ENCODE measurements at places on chromosomes 4 and X.

DNA sequence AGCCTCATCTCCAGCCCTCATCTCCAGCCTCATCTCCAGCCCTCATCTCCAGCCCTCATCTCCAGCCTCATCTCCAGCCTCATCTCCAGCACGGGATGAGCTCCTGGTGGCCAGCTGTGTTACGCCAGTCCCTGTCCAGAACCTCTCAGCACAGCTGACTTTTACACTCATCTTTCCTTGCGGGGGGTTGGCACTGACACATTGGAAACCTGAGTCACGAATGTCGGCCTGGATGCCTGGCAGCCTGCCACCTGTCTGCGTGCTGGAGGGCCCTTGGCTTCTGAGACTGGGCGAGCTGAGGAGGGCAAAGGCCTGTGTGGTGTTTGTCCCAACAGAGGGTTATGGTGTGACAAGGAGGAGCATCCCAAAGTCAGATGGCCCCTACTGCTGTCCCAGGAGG is 66.1 kb upstream of the HGFAC start:
- no peak for DNase-seq

GRCh38 chrX:141732031-141732430 is 33.5 kb upstream of the SPANXD start:
- no peak for DNase-seq

DNA sequence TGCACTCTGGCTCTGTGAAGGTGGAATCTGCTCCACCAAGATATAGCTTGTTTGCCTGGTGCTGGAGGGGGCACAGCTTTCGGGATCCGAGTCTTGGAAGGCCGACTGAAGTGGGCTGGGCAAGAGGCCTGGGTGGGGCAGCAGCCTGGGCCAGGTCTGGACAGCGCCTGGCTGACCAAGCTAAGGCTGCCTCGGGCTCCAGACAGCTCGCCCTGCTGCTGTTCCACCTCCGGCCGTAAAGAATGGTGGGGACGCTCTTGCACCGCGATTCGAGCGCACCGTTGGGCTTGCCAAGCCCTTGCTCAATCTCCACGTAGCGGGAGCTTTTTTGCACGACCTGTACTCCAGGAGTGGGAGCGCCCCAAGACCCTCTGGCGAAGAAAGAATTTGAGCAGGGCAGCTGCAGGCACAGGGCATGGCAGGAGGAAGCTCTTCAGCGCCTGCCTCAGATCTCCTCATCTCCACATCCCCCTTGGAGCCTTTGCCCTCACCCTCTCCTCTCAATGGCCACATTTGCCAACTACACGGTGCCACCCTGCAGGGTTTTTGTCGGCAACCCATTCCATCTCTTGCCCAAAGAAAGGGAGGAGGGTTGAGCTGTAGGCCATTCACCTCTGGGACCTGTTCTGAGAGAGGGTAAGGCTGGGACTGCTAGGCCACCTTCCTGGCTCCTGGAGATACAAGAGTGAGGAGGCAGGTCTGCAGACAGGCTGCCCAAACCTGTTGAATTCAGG is 18.9 kb downstream of the CNGA2 start:
- peak; percentile 22 for DNase-seq

- DNase-seq = no peak
Measured at GRCh38 chr4:171390626-171391025, 422.6 kb upstream of the GALNTL6 start.

DNA sequence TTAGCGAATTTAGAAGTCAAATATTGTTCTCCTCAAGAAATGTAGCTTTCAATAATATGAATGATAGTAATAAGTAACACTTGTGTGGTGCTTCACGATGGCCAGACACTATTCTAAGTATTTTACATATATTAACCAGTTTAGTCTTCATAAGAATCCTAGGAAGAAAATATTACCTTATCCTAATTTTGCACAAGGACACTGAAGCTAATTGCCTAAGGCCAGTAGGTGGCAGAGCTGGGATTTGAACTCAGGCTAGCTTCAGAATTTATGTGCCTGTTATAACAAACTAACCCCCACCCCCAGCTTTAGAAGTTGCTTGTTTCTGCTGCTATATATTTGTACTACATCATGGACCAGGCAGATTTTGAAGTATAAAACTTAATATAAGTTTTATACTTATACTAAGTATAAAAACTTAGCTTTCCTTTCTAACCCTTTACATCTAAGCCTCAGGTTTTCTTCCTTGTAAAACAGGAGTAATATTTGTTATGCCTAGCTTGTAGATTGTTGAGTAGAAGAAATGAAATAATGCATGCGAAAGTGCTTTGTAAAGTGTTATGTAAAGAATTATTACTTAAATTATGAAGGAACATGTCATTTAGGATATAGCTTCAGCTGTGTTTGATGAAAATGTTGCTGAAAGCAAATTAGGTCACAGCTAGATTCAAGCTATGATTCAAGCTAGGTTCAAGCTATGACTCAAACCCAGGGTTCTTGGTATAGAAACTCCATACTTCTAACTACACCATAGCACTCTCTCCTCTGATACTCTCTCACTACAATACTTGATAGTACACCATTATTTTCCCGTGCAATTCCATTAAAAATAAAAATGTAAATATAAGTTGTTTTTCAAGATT is 4.2 kb upstream of the CDS1 start:
- DNase-seq = no peak

- DNase-seq = no peak
Measured at GRCh38 chrX:65679071-65679540, 11.7 kb downstream of the MSN start.

GRCh38 chr4:78951862-78952472 is 12.7 kb upstream of the PAQR3 start:
- no peak for DNase-seq

DNA sequence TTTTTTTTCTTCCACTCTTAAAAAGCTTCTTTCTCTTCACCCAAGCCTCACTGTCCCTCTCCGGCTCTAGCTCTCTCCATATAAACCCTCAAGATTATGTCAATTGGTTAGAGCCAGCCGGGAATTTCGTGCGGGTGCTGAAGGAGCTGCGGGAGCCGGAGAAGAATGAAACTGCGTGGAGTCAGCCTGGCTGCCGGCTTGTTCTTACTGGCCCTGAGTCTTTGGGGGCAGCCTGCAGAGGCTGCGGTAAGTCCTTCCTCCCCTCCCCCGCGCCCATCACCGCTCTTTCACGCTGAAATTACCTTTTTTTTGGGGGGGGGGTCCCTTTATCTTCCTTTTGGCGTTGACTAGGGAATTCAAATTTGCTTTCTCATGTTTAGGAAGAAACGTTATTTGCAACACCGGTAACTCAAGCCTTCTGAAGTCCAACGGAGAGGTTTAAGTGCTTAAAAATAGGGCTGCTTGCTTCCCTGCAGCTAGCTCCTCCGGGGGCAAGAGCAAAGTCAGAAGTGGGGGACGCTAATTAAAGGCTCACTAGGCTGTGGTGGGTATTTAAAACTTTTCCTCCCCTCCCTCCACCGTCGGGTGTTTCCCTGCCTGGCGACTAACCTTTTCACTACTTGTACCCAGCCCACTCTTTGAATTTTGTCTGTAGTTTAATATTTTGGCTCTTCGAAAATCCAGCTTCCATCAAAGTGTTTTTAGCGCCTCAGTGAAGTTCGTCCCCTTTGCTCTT is 491 bp downstream of the COL4A5 start:
- no peak for DNase-seq

GRCh38 chrX:153638436-153639176 is 8.4 kb upstream of the DUSP9 start:
- no peak for DNase-seq

DNA sequence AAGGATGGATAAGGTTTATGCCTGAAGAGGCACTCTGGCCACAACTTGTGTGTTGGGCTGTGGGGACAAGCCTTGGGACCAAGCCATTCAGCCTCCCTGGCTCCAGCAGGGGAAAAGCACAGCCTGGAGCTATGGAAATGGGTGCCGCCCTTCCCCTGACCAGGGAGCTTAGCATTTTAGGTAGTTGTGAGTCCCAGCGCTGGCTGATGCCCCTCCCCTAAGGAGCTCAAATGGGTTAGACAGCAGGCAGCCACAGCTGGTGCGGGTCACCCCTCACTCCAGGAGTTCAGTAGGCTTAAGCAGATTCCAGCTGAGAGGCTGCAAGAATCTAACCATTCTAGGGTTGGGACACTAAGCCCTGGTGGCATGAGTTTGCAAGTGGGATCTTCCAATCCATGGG is 172.9 kb downstream of the KCNIP4 start:
- no peak for DNase-seq

DNA sequence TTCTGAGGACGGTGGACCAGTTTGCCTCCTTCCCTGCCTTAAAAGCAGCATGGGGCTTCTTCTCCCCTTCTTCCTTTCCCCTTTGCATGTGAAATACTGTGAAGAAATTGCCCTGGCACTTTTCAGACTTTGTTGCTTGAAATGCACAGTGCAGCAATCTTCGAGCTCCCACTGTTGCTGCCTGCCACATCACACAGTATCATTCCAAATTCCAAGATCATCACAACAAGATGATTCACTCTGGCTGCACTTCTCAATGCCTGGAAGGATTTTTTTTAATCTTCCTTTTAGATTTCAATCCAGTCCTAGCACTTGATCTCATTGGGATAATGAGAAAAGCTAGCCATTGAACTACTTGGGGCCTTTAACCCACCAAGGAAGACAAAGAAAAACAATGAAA is 255.3 kb downstream of the RAPGEF2 start:
- DNase-seq = no peak

DNA sequence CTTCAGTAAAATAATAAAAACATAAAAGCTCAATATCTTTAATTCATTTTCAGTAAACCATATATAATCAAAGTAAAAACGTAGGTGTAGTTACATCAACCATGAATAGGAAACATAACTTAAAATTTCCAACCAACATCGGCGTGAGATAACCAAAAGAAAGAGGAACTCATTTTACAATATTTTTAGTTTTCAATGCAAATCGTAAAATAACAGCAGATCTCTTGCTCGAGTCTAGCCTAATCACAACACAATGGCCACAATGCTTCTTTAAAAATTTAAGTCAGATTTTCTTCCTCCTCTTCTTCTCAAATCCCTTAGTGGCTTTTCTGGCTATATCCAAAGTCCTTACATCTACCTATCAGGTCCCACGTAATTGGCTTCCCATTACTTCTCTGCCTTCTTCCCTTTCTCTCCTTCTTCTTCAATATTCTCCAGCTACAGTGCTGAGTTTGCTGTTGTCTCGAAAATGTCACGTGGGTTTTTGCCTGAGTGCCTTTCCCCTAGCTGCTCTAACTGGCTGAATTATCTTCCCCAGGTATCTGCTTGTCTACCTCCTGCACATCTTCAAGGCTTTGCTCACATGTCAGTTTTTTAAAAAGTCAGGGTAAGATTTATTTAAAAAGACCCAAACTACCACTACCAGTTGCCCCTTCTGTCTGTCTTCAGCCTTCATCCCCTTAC is 90.9 kb upstream of the BANK1 start:
- DNase-seq = no peak

All from HuH-7.5 (cell line).